ENCODE measurements at places on chromosomes 6 and 20.

DNA sequence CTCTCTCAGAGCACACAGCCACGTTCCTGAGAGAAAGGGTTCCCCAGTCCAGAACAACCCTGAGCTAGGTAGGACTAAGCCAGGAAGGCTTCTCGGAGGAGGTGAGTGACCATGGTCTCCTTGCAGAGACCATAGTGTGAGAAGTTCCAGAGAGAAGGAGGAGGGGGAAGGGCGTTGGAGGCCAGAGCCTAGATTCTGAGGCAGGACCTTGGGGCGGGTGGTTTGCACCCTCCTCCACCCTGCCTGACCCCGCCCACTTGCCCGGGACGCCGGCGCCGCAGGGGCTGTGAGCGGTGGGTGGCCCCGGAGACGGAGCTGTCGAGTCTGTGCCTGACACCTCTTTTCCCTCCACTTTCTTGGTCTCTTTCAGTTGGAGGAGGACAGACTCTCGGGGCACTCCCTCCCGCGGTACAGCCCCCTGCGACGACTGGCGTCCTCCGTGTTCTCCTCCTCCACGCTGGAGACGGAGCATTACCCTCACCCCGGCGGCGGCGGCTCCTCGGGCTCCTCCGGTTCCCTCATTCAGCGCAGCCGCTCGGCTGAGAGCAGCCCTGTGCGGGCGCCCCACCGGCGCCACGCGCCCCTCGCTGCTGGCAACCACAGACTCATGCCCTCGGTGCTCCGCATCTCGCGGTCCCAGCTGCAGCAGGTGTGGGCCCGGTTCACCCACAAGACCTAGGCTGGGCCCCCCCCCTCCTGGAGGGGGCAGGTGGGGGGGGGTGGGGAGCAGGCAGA lies 26.2 kb downstream of the TTBK1 start:
- DNase-seq: no peak

DNA sequence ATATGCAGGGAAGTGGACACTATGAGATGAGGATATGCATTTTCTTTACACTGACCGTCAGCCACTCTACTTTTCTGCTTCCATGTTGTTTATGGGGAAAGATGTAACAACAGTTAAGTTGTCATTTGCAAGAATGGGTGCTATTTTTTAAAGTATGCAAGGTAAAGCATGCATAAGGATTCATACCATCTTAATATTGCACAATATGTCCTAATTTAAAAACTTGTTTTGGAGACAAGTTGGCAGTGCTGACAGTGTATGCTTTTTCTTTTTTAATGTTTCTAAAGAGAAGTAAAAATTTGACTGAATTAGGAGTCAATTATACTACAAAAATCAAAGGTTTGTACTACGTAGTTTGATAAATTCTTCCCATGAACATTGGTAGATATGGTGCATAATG lies 435.4 kb downstream of the MMUT start:
- no peak for DNase-seq

GRCh38 chr20:45014671-45015415 lies 48.5 kb downstream of the STK4 start:
- DNase-seq: no peak

GRCh38 chr6:132858750-132859149 lies 44.4 kb downstream of the RPS12 start:
- DNase-seq: no peak

GRCh38 chr20:35319192-35319870 lies 27.1 kb upstream of the FAM83C start:
- DNase-seq: no peak

GRCh38 chr6:135054226-135054568 lies 425 bp downstream of the HBS1L start:
- DNase-seq: no peak

DNA sequence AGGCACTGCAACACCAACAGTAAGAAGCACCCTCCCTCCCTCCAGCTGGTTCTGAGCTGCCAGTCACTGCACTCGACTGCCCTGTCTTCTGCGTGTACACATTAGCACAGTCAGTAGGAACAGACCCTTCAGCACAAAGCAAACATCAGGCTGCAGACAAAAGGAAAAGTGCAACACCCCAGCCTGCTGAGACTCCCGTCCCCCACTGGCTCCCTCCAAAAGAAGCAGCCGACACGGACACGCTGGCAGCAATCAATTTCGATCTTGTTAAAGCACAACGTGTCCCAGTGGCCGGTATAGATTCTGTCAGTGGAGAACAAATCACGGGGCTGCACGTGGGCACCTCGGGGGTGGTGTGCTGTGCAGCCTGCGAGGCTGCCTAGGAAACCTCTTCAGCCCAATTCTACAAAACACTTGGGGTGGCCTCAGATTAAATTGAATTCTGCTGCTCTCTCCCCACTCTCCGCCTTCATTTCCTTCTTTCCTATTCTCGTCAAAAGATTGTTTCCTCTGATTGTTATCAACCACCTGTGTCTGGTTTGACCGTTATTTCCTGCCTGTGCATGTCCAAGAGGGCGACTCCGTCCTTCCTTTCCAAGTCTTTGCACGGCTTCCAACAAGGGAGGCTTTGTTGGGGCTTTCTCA lies 38.7 kb downstream of the TRAF3IP2 start:
- no peak for DNase-seq

DNA sequence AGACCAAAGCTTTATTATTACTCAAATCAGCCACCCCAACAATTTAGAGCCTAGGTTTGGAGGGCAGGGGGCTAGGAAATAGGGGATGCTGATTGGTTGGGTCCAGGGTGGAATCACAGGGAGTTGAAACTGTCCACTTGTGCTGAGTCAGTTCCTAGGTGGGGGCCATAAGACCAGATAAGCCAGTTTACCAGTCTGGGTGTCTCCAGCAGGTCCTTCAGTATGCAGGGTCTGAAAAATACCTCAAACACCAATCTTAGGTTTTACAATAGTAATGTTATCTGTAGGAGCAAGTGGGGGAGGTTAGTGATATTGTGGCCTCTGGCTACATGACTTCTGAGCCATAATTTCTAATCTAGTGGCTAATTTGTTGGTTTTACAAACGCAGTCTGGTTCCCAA lies 63.2 kb downstream of the UBR2 start:
- no peak for DNase-seq

- no peak for DNase-seq
Observed at GRCh38 chr6:36126121-36126520, 4.2 kb upstream of the MAPK13 start.

- DNase-seq: no peak
Observed at GRCh38 chr6:84424956-84425355, 197.5 kb upstream of the CEP162 start.

- no peak for DNase-seq
Observed at GRCh38 chr20:24678351-24679106, 209.1 kb downstream of the SYNDIG1 start.

DNA sequence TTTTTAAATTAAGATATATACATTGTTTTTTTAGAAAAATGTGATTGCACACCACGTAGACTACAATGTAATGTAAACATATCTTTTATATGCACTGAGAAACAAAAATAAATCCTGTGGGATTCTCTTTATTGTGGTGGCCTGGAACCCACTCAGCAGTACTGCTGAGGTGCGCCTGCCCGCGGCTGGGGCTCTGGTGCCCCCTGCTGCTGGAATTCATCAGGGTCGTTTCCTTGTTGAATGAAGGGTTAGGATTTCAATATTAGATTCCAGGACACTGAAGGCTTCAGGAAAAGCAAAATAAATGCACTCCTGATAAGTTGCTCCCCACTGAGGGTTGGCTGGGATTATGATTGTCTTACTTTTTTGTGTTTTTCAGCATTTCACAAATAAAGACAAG lies 175.8 kb upstream of the GGTLC1 start:
- peak; percentile 81 for DNase-seq

DNA sequence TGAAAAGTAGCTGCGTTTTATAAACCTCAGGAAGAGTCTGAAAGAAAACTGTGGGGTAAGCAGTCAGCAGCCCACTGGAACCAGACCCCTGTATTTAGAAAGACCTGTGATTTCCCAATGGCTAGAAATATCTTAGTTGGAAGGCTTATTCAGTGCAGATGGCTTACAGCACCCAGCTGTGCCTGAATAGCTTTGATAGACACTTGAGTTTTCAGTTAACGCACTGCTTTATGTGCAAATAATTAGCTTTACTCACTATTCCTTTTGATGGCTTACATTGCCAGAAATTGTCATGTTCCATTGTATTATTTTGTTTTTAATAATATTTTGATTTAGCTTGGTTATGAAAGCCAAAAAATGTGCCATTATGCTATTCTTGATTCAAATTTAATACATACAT lies 465.3 kb upstream of the SYNCRIP start:
- no peak for DNase-seq

- no peak for DNase-seq
Observed at GRCh38 chr6:89970609-89971337, 76.5 kb downstream of the GJA10 start.

DNA sequence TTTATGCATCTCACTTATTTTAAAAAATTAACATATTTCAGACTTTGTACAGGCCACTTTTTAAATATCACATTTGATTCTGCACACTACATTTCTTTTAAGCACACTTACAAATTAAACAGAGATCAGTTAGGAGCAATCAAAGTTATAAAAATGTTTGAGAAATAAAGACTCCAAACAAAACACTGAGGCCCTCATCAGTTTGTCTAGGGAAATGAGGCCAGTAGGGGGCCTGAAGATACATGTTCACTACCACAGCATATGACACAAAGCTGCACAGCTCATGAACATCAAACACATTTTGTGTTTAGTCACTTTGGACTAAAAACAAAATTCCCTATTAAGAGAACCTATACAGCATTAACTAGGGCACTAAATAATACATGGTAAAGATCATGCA lies 180.5 kb downstream of the PDE7B start:
- no peak for DNase-seq

GRCh38 chr20:37520419-37520955 lies 563 bp upstream of the NNAT start:
- no peak for DNase-seq

DNA sequence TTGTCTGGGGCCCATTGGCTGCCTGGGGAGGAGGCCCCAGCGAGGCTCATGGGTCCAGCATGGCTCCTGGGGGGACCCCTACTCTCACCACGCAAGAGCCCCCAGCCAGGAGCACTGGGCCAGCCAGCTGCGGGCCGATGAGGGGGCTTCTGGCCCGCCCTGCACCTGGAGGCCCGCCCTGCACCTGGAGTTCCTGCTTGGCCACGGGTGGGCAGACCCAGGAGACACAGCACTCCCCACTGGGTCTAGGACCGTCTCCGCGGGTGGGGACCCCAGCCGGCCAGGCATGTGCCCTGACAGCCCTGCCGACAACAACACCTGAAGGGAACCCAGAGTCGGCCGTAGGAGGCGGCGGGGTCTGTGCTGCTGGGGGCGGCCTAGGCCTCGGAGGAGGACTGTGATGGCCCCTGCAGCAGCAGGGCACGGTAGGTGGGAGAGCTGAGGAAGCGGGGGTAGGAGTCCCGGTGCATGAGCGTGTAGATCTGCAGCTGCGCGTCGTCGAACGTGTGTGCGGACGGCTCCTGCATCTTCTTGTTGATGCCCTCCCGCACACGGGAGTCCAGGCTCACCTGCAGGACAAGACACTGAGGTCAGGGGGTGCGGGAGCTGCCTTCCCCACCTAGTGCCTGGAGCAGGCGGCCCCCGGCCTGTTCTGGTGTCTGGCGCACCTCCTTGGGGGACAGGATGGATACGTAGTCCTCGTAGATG lies 5.7 kb downstream of the RGS19 start:
- DNase-seq: no peak

DNA sequence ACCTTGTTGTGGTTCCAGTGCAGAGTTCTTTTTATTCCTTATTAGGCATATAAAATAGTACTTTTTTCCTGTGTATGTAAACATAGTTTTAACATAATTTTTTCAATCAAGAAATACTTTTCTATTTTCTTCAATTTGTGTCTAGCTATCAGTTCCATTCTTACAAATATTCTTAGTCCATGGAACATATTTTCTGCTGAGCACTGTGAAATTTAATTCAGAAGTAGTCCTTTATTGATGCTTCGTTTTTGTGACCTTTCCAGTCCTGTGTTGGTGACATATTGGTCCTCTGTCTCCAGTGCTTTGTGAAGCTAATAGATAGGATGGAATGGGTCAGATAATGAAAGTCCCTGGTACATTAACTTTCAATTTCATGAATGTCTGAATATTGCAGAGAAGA lies 325.1 kb downstream of the SAMD5 start:
- DNase-seq: no peak

DNA sequence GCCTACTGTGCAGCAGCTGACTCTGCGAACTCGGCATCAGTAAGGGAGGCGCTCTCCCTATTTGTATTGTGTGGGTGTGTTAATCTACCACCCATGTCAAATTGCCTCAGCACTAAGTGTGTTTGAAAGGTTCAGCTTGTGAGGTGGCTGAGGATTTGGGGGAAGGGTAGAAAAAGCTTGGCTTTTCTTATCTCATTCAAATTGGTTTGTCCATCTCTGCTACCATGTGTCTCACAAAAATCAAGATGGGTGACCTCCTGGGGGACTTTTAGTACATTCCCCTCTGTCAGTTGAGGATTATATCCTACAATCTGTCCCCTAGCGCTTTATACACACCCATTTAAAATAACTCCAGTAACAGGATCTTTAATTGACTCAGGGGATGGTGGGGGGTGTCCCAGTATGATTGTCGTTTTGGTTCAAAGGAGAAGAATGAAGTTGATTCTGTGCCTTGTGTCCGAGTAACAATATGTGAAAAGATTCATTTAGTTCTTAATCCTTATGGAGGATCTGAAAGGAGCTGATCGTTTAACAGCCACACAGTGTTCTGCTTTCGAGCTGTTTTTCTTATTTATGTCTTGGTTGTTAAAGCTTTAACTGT lies 609.6 kb downstream of the PKHD1 start:
- DNase-seq: no peak

DNA sequence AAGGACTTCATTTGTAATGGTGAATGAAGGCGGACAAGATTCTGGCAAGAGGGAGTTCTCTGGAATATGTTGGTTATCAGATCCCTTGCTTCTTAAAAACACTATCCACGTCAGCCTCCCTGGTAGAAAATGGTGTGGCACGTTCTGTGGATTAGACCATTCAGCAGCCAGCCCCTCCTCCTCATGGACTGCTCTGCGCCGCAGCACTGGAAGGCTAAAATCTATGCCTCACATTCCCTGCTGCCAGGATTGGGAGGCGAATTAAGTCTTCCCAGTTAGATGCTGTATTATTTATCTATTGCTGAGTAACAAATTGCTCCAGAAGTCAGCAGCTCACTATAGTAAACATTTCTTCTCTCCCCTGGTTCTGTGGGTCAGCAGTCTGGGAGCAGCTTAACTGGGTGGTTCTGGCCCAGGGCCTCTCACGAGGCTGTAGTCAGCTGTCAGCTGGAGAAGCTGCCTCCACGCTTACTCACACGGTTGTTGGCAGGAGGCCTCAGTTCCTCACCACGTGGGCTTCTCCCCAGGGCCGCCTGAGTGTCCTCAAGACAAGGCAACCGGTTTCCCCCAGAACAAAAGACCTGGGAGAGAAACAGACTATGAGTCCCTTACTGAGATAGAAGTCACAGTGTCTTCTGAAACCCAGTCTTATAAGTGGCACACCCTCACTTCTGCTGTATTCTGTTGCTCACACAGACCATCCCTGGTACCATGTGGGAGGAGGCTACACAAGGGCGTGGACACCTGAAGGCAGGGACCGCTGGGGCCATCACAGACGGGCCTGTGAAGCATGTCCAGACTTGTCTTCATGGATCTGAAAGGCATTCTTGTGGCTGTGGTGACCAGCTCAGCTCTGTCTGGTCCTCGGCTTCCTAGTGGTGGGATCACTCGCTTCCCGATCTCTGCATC lies 101.0 kb downstream of the NRN1 start:
- no peak for DNase-seq
